ENCODE measurements at places on chromosomes 3 and 15.

DNA sequence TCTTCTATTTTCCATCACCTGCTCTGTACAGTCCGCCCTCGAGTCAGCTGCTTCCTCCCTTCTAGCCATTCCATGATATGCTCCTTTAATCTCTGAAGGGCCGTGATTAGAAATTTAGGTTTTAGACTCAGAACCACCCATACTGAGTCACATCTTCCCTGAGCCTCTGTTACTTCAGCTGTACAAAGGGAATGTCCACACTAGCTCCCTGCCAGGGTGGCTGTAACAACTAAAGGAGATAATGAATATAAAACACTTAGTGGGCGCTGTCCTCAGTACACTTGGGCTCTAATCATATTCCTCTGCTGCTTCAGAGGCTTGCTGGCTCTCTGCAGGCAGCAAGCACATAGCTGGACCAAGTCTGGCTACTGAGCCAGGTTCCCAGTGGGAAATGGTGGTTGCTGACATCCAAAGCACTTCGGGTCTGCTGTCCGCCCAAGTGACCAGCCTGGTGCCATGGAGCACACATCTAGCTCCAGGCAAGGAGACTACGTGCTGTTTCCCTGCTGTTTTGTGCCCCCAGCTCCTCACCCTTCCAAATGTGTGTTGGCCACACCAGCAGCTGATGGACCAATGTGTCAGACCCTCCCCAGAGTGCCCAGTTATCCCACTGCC, 901 bp upstream of the CHST14 start:
- no peak for DNase-seq

GRCh38 chr3:177676148-177676547, 478.9 kb upstream of the TBL1XR1 start:
- DNase-seq = peak; percentile 27

DNA sequence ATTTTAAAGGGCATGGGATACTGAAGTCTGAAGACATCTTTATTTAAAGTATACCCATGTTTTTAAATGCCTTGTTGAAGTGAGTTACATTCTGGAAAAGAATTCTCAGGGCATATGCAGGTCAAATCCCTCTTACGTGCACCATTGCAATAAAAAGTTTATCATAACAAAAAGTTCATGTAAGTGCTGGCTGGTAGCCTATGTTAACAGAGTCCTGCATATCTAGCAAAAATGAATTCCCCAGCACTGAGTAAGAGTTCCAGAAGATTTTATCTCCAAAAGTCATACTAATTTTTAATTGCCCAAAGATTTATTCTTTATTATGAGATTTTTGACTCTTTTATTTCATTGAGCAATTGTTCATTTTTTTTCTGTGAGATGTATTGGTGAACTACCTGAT, 104.7 kb upstream of the ROBO1 start:
- no peak for DNase-seq

- DNase-seq = no peak
These were observed 152.4 kb downstream of the PGPEP1L start for GRCh38 chr15:98855067-98855814.

GRCh38 chr3:141427764-141428163, 59.1 kb upstream of the RASA2 start:
- no peak for DNase-seq

DNA sequence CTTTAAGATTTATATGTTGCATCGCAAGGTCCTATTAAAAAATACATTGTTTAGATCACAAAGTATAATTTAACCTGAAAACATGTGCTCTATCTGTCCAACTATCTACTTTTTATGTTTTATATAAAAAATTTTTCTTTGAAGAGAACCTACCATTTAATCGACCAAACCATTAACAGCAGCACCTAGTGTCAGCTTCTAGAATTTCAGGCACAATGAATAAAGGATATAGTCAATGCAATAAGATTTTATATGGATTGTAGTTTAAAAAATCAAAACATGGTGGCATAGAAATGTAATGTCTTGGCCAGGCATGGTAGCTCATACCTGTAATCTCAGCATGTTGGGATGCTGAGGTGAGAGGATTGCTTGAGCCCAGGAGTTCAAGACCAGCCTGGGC, 313.7 kb downstream of the GAP43 start:
- no peak for DNase-seq

GRCh38 chr3:141915016-141915415, 38.6 kb downstream of the ATP1B3 start:
- DNase-seq = no peak

- DNase-seq = no peak
These were observed 593.3 kb downstream of the UNC13C start for GRCh38 chr15:54571576-54571975.

DNA sequence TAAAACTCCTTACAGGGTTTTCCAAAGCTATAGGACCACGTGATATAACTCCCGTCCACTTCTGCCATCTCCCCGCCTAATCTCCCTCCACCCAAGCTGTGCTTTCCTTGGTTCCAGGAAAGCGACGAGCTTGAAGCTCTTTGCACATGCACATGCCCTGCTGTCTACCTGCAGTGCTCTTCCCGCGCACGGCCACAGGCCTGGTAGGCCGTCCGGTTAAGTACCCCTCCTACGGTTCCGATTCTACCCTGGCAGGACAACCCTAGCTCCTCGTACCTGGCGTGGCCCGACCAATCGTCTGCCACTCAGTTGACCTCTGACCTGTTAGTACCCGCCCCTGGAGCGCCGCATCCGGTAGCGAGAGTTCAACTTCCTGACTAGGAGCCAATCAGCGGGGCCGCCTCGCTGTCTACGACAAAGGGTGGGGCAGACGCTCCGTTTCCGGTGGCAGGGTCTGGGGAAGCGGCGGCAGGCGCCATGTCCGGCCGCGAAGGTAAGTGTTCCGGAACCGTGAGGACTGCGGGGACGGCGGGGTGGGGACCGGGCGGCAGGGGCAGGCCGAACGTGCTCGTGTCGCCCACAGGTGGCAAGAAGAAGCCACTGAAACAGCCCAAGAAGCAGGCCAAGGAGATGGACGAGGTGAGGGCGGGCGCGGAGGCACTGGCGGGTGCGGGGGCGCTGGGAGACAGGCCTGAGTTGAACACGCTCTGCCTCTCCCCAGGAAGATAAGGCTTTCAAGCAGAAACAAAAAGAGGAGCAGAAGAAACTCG, at the start of the genes CCDC51 and TMA7:
Gene CCDC51 (minus strand): TSS at position 300 of the 770 bp plus-strand sequence. CDS start 4,991 bp downstream, outside the sequence.
Gene TMA7 (plus strand): TSS at position 438 of the 770 bp plus-strand sequence. CDS start 40 bp downstream, at position 478.
- DNase-seq = peak; percentile 94

DNA sequence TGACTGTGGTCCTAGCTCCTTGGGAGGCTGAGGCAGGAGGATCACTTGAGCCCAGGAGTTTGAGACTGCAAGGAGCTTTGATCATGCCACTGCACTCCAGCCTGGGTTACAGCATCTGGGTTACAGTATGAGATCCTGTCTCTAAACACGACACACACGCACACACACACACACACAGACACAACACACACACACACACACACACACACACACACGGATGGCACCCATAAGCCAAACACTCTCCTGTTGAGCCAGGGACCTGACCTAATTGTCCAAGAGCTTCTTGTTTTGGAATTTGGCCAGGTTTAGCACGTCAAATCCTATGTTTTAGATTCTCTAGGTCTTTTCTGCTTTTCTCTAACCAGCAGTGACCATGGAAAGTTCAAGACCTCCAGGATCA, 26.8 kb downstream of the EID1 start:
- no peak for DNase-seq

- DNase-seq = no peak
These were observed 434.2 kb upstream of the SUCLG2 start for GRCh38 chr3:68088636-68089035.

- DNase-seq = no peak
These were observed 13.4 kb downstream of the WDR48 start for GRCh38 chr3:39065197-39065596.

- no peak for DNase-seq
These were observed 36.8 kb downstream of the MTMR10 start for GRCh38 chr15:30954674-30955073.

GRCh38 chr3:45917146-45917898, 25.9 kb upstream of the CXCR6 start:
- no peak for DNase-seq

GRCh38 chr3:12579905-12580304, 23.0 kb downstream of the MKRN2 start:
- no peak for DNase-seq

DNA sequence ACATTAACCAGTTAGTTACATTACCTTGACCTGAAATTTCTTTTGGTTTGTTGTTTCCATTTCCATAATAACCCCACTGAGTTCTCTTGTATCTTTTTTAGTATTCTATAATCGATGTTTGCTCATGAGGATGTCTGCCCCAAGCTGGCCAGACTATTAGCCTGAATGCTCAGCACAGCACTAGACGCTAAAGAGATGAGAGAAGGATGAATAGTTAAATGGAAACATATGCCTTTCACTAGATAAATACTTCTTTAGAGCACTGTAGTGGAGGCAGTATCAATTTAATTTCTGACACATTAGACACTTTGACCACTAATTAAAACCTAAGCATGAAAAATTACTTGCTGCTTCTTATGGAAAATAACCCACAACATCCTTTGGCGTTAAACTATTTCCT, 654.9 kb upstream of the KCNMB2 start:
- no peak for DNase-seq

DNA sequence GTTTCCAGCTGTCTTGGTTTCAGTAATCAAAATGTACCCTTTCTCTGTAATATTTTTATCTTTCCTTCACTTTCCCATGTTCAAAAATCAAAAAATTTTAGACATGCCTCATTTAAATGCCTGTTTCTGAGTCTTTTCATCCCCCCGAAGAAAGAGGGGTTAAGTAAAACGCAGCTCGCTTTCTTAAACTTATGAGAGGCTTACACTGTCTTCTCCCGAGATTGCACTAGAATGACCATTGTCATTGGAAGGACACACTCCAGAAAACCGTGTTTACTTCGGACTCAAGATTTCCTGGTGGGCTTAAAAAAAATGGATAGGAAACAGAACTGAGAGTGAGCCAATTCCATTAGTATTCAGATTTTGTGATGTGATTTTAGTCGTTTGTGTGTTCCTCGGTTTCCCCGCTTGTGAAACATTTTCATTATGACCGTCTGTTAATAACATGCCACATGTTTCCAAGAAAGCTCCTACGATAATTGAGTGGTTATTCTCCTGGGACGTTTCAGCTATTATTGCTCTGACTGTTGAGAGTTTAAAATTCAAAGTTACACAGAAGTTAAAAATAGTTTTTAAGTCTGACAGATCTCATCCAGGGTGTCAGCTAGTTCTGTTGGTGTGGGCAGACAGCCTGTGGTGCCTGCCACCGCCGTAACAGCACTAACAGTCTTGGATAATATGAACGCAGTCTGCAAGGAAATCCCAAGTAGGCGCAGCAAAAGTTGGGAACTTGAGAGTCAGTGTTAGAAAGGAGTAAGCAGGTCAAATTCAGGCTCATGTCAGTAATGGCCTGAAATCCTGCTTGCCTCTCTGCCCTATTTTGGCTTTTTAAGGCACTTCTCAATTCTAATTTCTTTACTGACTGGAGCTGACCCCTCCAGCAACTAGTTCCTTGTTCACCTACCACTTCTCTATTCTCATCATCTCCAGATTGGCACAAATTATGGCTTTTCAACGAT, 1.5 kb downstream of the CRYBG3 start:
- no peak for DNase-seq

GRCh38 chr3:126835472-126836219, 131.6 kb downstream of the CHCHD6 start:
- DNase-seq = no peak

DNA sequence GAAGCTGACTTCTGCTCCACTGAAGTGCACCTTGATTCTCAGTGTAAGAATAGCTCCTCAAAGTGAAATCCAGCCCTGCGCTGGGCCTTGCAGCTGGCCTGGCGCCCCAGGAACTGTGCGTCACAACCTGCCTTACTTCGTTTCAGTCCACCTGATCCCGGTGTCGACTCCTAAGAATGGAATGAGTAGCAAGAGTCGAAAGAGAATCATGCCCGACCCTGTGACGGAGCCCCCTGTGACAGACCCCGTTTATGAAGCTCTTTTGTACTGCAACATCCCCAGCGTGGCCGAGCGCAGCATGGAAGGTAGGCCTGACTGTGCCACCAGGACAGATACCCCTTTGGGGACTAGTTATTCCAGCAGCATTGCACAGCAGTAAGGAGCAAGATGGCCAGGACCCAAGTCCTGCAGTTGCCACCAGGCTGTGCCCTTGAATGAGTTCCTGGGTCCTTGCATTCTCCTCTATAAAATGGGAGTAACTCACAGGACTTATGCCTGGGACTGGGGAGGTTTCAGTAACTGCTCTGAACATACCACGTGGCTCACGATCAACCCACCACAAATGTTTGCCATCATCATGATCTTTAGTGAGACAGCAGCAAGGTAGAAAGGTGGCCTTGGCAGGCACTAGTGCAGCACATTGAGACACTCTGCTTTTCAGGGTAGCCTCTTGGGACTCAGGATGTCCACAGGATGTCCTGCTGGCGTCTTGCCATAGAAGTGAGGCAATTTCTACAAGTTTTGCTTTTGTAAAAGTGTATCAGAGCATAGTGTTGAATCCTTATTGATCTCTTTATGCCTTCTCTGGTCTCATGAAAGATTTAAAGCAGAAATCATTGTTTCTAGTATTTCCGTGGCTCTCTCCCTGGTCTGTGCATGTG, 46.8 kb downstream of the PXYLP1 start:
- DNase-seq = no peak

DNA sequence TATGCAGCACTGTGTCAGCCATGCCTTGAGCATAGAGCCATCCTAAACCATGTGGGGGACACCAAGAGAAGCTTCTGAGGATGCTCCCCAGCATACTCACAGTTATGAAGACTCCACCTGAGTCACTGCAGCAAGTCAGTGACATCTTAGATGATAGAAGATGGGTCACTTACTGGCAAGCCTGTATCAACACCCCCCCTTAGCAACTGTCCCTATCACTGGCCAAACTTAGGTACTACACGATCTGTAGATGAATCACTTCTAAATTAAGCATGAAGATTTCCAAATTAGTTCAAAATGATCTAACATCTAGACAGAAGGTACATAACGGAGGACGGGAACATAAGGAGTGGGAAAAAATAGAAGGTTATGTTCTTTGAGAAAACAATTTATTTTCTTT, 13.2 kb upstream of the LMCD1 start:
- DNase-seq = no peak

GRCh38 chr3:36211652-36211999, 168.7 kb upstream of the STAC start:
- DNase-seq = no peak

GRCh38 chr3:169029674-169030285, 633.7 kb downstream of the MECOM start:
- no peak for DNase-seq

DNA sequence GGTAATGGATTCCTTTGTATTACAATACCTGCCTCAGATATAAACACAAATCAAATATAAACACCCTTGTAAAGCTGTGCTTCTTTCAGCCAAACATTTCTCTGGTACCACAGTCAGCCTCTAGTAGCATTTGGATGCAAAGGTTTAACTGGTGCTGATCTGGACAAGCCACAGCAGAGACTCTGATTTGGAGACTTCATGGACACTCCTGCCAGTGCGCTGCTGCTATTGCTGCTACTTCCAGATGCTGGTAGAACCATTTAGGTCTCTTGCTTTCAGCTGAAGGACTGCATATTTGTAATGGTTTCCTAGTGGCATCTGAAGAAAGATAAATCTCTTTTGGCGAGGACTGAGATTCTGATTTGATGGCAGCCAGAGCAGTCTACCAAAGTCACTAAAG, 36.9 kb downstream of the NCK1 start:
- no peak for DNase-seq

Measured in NCI-H1092 treated with DMSO at 0.1 percent for 48 hours (cell line).